ENCODE measurements at places on chromosomes 4 and X.

DNA sequence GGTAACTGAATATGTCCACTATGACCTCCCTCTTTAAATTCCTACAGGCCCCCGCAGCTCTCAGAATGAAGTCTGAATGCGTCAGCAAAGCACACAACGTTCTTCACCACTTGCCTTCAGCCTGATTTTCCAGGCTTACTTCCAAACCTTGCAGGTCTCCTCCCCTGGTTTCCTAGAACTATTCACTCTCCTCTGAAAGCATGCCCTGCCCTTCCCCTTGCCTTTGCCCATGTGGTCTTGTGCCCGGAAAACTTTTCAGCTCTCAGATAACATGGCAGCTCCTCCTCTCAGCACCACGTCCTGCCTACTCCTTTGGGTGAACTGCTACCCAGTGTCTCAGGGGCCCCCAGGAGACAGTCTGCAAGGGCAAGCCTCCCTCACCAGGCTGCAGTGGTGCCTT lies 268.5 kb upstream of the LDB2 start:
- no peak for DNase-seq

GRCh38 chr4:76429636-76430035 lies 5.4 kb upstream of the SHROOM3 start:
- no peak for DNase-seq

DNA sequence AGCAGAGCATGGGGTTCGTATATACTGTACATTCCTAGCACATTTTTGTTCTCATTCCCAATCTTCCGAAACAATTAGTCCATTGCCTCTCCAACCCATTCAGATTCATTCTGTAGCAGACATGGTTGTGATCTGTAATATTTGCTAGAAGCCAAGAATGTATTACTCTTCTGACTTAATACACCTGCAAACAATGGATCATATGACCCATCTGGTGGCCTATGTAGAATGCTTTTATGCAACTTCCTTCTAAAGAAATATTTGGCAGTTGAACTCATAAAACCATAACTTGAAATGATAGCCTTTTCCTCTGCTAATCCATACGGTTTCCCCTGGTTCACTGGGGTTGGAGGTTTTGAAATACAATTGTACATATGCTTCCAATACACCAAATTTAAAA lies 32.8 kb upstream of the SGMS2 start:
- DNase-seq = no peak

GRCh38 chr4:87570290-87570805 lies 38.0 kb upstream of the DSPP start:
- no peak for DNase-seq

GRCh38 chr4:76830964-76831703 lies 66.8 kb downstream of the SOWAHB start:
- peak; percentile 94 for DNase-seq

DNA sequence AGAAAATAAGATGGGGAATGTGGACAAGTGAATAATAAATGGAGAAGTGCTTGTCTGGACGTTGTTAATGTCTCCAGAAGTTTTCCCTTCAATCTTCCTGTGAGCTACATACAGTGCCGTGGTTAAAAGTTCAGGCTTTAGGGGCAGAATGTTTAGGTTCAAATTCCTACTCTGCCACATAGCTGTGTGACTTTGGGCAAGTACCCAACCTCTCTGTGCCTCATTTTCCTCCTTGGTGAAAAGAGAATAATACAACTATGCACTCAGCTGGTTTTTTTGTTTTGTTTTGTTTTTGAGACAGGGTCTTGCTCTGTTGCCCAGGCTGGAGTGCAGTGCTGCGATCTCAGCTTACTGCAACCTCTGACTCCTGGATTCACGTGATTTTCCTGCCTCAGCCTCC lies 143.5 kb downstream of the CHIC2 start:
- DNase-seq = no peak

DNA sequence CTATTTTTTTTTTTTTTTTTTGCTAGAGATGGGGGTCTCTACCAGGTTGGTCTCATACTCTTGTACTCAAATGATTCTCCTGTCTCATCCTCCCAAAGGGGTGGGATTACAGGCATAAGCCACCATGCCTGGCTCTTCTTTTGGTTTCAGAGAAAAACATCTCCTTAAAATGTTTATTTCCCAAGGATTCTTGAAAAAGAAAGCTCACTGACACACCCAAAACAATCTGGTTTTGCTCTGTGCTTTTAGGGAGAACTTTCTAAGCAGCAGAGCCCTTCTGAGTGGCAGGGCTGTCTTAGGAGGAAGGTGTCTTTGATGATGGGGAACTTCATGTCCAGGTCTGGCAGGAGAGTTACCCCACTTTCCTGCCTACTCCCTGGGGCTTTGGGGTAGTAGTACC lies 1.2 kb downstream of the SOD3 start:
- DNase-seq = no peak
